ENCODE measurements at places on chromosomes 1 and 21.

GRCh38 chr1:158933621-158934020, 2.3 kb downstream of the PYHIN1 start:
- no peak for DNase-seq

- DNase-seq: no peak
These were observed 89.4 kb upstream of the VAV3 start for GRCh38 chr1:108054396-108054795.

DNA sequence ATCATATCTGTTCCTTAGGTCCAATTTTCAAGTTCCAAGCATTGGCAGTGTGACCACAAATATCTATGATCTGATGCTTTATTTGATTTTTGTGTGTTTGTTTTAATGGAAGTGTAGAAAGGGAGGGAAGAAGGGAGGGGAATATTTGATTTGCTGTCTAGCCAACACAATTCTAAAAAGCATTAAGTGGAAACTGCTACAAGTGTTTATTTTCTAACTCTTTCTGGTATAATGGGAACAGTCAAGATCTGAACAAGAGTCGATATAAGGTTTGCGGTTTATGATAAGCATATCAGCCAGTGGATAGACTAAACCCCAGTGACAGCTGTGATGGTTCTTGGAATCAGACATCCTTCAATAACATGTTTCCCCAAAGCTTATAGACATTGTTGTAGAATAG, 267.8 kb upstream of the SNX7 start:
- no peak for DNase-seq

GRCh38 chr1:42259059-42259738, 75.8 kb downstream of the FOXJ3 start:
- DNase-seq: no peak

GRCh38 chr1:94951046-94951445, 24.1 kb upstream of the CNN3 start:
- DNase-seq: no peak

DNA sequence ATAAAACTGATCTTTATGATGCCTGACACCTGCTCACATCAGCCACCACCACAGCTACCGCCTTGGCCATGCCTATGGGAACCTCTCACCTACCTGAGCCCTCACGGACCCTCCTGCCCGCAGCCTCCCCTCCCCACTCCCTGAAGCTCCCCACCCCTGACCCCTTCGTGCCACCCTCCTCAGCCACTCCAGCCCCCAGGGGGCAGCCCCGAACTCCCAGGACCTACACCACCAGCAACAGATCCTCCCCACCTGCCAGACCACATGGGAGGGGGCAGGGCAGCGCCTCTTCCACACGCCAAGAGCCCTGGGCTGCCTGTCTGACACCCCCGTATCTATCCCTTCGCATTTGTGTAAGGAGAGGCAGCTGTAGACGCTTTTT, 14.2 kb upstream of the ARHGEF16 start:
- no peak for DNase-seq

- no peak for DNase-seq
These were observed 7.6 kb downstream of the RNU1-2 start for GRCh38 chr1:16903458-16903796.

GRCh38 chr1:30888391-30888790, 20.2 kb downstream of the SDC3 start:
- peak; percentile 42 for DNase-seq

GRCh38 chr1:67563684-67564083, 121.3 kb upstream of the GADD45A start:
- no peak for DNase-seq

GRCh38 chr1:236951672-236952071, 52.6 kb downstream of the MT1HL1 start:
- DNase-seq: no peak

GRCh38 chr1:206867716-206868115, 2.3 kb downstream of the IL20 start:
- DNase-seq: no peak

GRCh38 chr1:214330222-214330621, 49.3 kb downstream of the SMYD2 start:
- no peak for DNase-seq

DNA sequence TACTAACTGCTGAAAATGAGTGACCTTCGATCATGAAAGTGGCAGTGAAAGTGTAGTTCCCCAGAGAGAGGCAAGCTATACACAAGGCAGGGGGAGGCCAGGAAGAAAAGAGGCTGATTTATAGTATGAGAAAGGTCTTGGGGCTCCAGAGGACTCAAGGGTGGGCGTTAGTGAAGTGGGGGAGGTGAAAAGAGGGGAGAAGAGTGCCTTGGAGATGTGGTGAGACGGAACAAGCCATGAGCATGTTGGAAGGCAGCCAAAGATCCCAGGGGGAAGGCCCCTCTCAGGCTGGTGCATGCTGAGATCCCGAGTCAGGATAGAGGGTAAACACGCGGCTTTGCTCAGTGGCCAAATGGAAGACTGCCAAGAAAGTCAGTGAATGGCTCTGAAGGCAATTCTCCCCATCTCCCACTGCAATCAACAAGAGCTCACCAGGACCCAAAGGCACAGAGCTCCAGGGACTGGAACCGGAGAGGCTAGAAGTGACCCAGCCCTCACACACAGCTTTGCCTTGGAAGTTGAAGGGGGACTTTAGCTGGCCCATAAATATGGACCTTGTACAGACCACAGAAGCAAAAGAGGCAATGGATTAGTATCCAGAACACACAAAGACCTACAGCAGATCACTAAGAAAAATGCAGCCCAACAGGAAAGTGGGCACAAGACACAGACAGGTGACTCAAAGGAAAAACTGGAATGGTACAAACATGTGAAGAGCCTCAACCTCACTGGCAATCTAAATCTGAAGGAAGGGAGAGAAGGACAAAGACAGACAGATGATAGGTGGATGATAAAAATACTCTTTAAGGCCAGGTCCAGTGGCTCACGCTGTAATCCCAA, 49.6 kb downstream of the HSF2BP start:
- DNase-seq: no peak

GRCh38 chr1:74528123-74528522, 15.7 kb upstream of the LRRC53 start:
- DNase-seq: no peak

DNA sequence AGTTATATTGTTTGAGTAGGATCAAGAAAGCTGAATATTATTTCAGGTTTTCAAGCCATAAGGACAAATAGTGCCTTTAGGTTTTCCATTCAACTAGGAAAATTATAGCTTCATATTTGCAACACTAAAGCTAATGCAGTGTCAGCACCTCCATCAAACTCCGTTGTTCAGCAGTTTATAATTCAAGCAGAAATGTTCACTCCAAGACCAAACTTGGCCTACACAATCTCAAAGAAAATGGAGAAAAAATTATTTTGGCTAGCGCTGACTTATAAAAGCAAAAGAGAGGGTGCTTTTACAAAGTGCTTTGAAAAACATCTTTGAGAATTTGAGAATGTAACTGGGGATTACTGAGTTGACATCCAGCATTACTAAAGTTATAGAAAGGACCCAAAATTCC, 1.4 kb downstream of the SPAG17 start:
- DNase-seq: no peak

GRCh38 chr1:176735201-176735600, 272.2 kb downstream of the PAPPA2 start:
- no peak for DNase-seq

Data from glutamatergic neuron (in vitro differentiated cells).